ENCODE measurements at places on chromosomes 6 and 20. TPM values are rescaled to one million over a fixed set of nuclear protein-coding genes. Genes with fewer than 3 reads are reported as not detected.

- H3K4me1 ChIP-seq = peaks cover 31% of the 10 kb centered on the region
- no peak overlapping the region for H3K27ac ChIP-seq
- peaks cover 9% of the 10 kb centered on the region for H3K36me3 ChIP-seq
- H3K27me3 ChIP-seq = no peaks in the 10 kb centered on the region
Observed at GRCh38 chr20:44732327-44732726, 13.3 kb upstream of the KCNK15 start.

- H3K27me3 ChIP-seq = no peaks in the 10 kb centered on the region
- no peak for DNase-seq
- no peak overlapping the region for H3K27ac ChIP-seq
- no peaks in the 10 kb centered on the region for H3K4me1 ChIP-seq
Observed at GRCh38 chr20:15710636-15711035, 862.6 kb downstream of the KIF16B start.

- no peak overlapping the region for H3K4me3 ChIP-seq
- H3K4me1 ChIP-seq = no peaks in the 10 kb centered on the region
- no peak for DNase-seq
Observed at GRCh38 chr6:47822856-47823554, 41.2 kb downstream of the OPN5 start.

- H3K4me3 ChIP-seq = no peak overlapping the region
- H3K27ac ChIP-seq = peak overlapping the region; percentile 41
- DNase-seq = no peak
- no peaks in the 10 kb centered on the region for H3K27me3 ChIP-seq
- no peaks in the 10 kb centered on the region for H3K36me3 ChIP-seq
- H3K4me1 ChIP-seq = peaks cover 22% of the 10 kb centered on the region
Observed at GRCh38 chr6:37006793-37007339, 1.4 kb downstream of the FGD2 start.

- no peak for DNase-seq
- no peaks in the 10 kb centered on the region for H3K27me3 ChIP-seq
- H3K27ac ChIP-seq = no peak overlapping the region
- H3K36me3 ChIP-seq = no peaks in the 10 kb centered on the region
- H3K4me1 ChIP-seq = peaks cover 45% of the 10 kb centered on the region
Observed at GRCh38 chr6:25365154-25365553, 86.0 kb downstream of the CARMIL1 start.

- H3K36me3 ChIP-seq = peaks cover 43% of the 10 kb centered on the region
- H3K4me3 ChIP-seq = peak overlapping the region; percentile 99
- H3K27me3 ChIP-seq = no peaks in the 10 kb centered on the region
- no peak for DNase-seq
- peaks cover 47% of the 10 kb centered on the region for H3K4me1 ChIP-seq
Observed at GRCh38 chr6:26457264-26457805, 420 bp upstream of the BTN2A1 start.

- H3K36me3 ChIP-seq = no peaks in the 10 kb centered on the region
- no peaks in the 10 kb centered on the region for H3K4me1 ChIP-seq
- H3K27me3 ChIP-seq = no peaks in the 10 kb centered on the region
- no peak overlapping the region for H3K27ac ChIP-seq
- H3K4me3 ChIP-seq = no peak overlapping the region
Observed at GRCh38 chr20:10231290-10231689, 12.7 kb downstream of the SNAP25 start.

- no peaks in the 10 kb centered on the region for H3K27me3 ChIP-seq
- no peak overlapping the region for H3K4me3 ChIP-seq
- no peaks in the 10 kb centered on the region for H3K36me3 ChIP-seq
- no peaks in the 10 kb centered on the region for H3K4me1 ChIP-seq
- DNase-seq = no peak
Observed at GRCh38 chr20:2398449-2398848, 17.7 kb downstream of the TGM6 start.

- DNase-seq = no peak
- H3K27me3 ChIP-seq = peaks cover 41% of the 10 kb centered on the region
- no peaks in the 10 kb centered on the region for H3K36me3 ChIP-seq
- H3K27ac ChIP-seq = no peak overlapping the region
- H3K4me3 ChIP-seq = no peak overlapping the region
Observed at GRCh38 chr6:89430201-89430962, 2.6 kb upstream of the ANKRD6 start.

- H3K36me3 ChIP-seq = peaks cover 46% of the 10 kb centered on the region
- no peak overlapping the region for H3K27ac ChIP-seq
- DNase-seq = no peak
- no peaks in the 10 kb centered on the region for H3K4me1 ChIP-seq
- no peaks in the 10 kb centered on the region for H3K27me3 ChIP-seq
Observed at GRCh38 chr6:88840796-88841539, 122.5 kb downstream of the RNGTT start.

GRCh38 chr6:35736253-35736894 lies 458 bp upstream of the ARMC12 start:
- no peaks in the 10 kb centered on the region for H3K27me3 ChIP-seq
- H3K27ac ChIP-seq = peak overlapping the region; percentile 66
- peaks cover 48% of the 10 kb centered on the region for H3K4me1 ChIP-seq
- no peaks in the 10 kb centered on the region for H3K36me3 ChIP-seq

- no peak overlapping the region for H3K4me3 ChIP-seq
- no peaks in the 10 kb centered on the region for H3K27me3 ChIP-seq
- peak overlapping the region; percentile 98 for H3K27ac ChIP-seq
- no peak for DNase-seq
- H3K36me3 ChIP-seq = peaks cover 78% of the 10 kb centered on the region
Observed at GRCh38 chr20:51399006-51399890, 143.3 kb downstream of the NFATC2 start.

- H3K4me3 ChIP-seq = no peak overlapping the region
- peaks cover 57% of the 10 kb centered on the region for H3K36me3 ChIP-seq
- H3K27ac ChIP-seq = no peak overlapping the region
Observed at GRCh38 chr6:144477856-144478255, 192.7 kb downstream of the UTRN start.

Gene CCN2
- total RNA-seq = not detected

Gene SRSF12
- not detected for total RNA-seq

Gene PLAGL2
- total RNA-seq = 25.6 TPM

Gene EIF2S2
- total RNA-seq = 92.9 TPM

Gene TREM2
- total RNA-seq = not detected

Gene PGC
- not detected for total RNA-seq
